Activated naive CD8-positive, alpha-beta T cell treated with anti-CD3 and anti-CD28 coated beads, Interleukin-2, amount 10 ng/mL, durations not matched to agents 7 days and 5 days (primary cell): ENCODE measurements at places on chromosomes 6 and 20.

- DNase-seq: no peak
Observed at GRCh38 chr6:1950631-1951030, 294.8 kb downstream of the GMDS start.

DNA sequence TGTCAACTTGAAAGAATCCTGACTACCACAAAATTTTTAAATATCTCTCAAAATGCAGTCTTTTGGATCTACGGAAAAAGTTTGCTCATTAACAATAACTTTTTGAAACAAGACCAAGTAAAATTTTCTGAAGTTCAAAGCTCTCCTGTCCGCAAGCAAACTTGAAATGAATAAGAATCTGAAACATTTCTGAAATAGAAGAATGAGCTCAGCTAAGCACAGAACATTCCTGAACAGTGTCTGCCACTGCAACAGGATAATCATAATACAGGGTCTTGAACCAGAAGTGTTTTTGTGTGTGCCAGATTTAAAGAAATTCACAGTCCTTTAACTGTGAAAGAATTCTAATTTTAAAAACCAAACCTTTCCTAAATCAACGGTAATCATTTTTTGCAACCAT is 49.1 kb upstream of the TASP1 start:
- no peak for DNase-seq

DNA sequence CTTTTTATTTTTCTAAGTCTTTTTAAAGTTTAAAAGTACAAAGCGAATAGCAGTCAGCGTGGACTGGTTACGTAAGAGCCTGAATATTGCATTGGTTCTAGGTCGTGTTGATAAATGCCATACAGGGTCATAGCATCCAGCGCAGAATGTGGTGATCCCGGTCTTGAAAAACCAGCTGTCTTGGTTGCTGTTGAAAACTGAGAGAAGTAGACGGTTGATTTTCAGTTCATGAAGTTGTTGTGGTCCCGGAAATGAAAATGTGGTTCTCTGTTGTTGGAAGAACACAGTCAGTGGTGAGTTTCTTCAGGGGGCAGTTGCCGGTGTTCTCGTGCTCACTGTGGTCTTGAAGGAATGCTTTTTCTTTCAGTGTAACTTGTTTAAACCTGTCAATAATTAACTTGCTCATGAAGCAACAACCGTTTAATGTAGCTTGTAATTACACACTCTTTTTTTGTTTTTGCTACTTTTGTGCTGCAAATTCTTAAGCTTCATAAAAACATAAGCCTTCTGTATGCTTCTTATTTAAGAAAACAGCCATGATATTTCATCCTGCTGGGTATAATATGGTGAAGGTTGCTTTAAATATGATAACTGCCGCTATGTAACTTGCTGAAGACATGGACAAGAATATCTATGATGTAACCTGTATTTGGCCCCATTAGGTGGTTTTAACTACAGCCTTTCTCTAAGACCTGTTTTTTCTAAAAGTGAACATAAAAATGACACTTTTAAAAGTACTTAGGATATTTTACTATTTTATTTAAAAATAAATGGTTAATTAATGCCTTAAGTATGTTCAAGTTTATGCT is 64.8 kb upstream of the KIF25 start:
- no peak for DNase-seq

GRCh38 chr6:134394905-134395304 is 77.0 kb upstream of the SGK1 start:
- no peak for DNase-seq

- DNase-seq: no peak
Observed at GRCh38 chr6:163577404-163577803, 162.9 kb downstream of the QKI start.

- no peak for DNase-seq
Observed at GRCh38 chr6:151130329-151130728, 109.4 kb upstream of the AKAP12 start.

- no peak for DNase-seq
Observed at GRCh38 chr6:52736145-52736544, 27.1 kb downstream of the GSTA2 start.

GRCh38 chr20:10573273-10573950 is 100.4 kb downstream of the JAG1 start:
- no peak for DNase-seq

- no peak for DNase-seq
Observed at GRCh38 chr6:144244688-144245087, 40.4 kb upstream of the UTRN start.

DNA sequence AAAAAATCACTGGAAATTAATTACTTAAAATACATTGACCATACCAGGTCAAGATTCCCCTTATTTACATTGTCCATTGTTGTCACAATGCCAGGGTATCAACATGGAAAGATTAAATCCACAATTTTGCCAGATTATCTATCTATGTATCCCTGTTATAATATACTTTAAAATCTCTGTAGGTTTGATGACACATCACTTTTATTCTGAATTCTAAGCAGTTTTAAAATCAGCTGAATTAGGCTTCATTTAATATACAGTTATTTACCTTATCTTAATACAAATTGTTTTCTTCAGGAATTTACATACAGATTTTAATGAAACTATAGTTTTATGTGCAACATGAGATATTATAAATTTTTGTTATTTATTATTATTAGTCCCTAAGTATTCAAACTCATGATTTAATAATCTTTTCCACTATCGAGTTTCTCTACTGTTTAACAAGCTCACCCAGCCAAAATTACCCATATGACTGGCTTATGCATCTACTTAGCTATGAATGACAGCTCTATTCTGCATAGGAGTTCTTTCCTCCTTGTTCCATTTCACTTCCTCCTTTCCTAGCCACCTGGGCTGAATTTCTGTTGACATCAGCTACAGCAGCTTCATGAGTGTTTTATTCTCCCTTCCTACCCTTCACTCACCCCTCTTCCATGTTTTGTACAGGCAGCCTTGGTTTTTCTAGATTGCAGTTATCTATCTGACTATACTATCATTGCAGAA is 654.2 kb upstream of the MAP3K7 start:
- DNase-seq: no peak

DNA sequence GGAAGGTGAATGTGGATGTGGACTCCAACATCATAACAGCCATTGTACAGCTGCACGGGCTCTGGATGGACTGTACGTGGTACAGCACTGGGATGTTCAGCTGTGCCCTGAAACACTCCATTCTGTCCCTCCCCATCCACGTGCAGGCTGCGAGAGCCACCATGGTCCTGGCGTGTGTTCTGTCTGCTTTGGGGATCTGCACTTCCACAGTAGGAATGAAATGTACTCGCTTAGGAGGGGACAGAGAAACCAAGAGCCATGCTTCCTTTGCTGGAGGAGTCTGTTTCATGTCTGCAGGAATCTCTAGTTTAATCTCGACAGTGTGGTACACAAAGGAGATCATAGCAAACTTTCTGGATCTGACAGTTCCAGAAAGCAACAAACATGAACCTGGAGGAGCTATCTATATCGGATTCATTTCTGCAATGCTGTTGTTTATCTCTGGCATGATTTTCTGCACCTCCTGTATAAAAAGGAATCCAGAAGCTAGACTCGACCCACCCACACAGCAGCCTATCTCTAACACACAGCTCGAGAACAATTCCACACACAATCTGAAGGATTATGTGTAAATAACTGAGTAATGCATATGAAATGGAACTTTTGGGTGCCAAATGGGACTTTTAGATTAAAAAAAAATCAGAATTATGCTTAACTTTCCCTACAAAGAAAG is 12.1 kb downstream of the CLDN20 start:
- DNase-seq: no peak

GRCh38 chr6:167644412-167645132 is 182.1 kb upstream of the AFDN start:
- DNase-seq: no peak

- DNase-seq: no peak
Observed at GRCh38 chr6:139337830-139338229, 36.6 kb downstream of the CITED2 start.

- no peak for DNase-seq
Observed at GRCh38 chr6:134456226-134456625, 138.3 kb upstream of the SGK1 start.
